AG09319 (cell line): ENCODE measurements at places on chromosomes 4 and X.

DNA sequence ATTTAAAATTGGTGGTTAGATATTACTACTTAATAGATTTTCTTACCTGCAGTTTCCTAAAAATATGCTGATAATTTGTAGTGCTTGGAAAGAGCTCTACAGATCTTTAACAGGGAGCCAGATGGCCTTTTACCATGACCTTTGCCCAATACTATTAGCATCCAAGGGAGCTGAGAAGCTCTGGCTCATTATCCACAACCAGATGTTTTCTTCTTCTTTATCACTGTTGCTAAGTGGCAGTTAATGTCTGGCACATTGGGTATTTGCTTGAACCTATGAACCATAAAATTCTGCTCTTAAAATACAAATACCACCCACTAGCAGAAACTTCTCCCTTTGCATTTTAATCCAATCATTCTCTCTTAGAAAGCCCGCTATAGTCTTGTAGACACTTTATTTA, 1480.3 kb downstream of the C4orf33 start:
- DNase-seq: no peak

DNA sequence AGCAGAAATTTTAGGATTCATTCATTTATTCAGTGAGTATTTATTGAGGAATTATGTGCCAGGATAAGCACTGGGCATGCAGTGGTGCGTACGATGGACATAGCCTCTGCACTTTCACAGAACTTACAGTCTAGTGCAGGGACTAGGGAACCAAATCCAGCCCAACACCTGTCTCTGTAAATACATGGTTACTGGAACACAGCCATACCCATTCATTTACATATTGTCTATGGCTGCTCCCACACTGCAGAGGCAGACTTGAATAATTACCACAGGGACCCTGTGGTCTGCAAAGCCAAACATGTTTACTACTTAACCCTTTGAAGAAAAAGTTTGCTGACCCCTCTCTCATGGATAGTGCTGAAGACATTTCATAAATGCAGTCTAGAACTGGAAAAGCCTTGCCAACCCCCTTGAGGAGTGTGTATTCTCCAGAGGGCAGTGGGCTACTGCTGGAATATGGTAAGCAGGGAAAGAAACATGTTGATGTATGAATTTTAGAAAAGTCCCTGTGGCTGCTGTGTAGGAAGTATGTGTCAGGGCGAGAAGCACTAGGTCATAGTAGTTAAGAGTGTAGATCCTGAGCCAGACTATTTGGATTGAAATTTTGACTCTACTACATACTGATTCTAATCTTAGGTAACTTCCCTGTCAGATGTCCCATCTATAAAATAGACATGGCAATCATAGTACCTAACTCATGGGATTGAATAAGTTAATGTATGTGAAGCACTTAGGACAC, 75.5 kb downstream of the GALNT7 start:
- no peak for DNase-seq

DNA sequence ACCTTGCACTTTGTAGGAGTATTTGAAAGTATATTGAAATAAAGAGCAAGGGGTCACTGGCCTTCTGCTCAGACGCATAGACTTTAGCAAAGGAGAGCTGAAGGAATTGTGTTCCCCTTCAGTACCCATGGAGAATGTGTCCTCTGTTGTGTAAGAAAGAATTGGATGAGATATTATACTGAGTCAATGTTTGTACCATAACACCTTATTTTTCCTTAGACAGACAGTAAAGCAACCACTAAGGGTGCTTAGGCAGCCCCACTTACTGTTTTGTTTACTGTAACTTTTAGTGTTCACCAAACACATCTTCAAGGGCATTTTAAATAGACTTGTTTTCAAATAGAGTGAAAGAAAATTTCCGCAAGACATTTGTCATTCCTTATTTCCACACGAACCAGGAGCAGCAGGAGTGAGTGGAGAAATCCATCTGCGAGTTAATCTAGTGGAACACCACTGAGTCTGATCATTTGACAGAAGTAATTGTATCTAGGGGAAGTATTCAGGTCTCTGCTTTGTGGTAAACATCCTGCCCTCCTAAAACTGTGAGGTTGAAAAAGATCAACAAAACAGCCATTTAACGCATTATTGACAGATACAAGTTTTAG, 89.5 kb downstream of the SLIT2 start:
- DNase-seq: no peak

- DNase-seq: no peak
These were observed 24.5 kb upstream of the KDM5C start for GRCh38 chrX:53249408-53250042.

- DNase-seq: no peak
These were observed 292.0 kb downstream of the CCSER1 start for GRCh38 chr4:90419124-90419711.

- no peak for DNase-seq
These were observed 504.9 kb downstream of the RAPGEF2 start for GRCh38 chr4:159607809-159608208.

GRCh38 chrX:47927212-47927611, 76.6 kb downstream of the ZNF182 start:
- DNase-seq: no peak

DNA sequence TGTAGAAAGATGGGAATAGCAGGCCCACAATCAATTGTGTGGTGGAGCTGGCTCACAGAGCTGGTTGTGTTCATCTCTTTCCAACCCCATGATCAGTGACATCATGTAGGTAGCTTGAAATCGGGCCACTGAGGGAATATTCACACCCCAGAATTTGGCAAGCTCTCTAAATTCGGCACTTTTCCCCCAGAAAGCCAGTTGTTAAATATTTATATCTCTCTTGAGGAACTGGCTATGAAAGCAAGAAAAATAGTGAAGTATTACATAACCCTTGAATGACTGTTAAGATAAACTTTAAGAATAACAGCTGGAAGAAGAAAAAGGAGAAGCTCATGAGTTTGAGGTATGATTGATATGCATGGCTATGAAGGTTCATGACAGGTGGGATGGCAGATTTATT, 38.9 kb downstream of the GPRIN3 start:
- no peak for DNase-seq

GRCh38 chr4:176191974-176192373, 3.4 kb downstream of the SPATA4 start:
- no peak for DNase-seq
